ENCODE measurements at places on chromosomes 2 and 18.

GRCh38 chr2:147331790-147332419, 512.9 kb upstream of the ACVR2A start:
- no peak for DNase-seq

GRCh38 chr2:160022162-160022561, 40.3 kb downstream of the PLA2R1 start:
- no peak for DNase-seq

DNA sequence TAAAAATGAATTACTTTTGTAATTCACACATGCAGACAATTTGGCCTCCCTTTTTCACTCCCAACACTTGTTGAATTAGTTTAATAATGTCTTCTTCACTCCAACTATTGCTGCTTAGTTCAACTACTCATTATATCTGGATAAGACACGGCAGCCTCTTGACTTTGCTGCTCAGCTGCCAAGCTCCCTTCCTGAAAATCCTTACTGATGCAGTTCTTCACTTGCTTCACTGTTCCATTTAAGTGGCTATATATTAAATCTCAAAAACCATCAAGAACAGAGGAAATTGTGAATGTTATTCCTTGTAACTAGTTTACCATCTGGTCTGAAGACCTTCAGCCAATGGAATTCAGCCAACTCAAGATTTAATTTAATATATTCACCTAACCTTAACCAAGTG, 127.1 kb downstream of the NCOA1 start:
- DNase-seq = no peak

DNA sequence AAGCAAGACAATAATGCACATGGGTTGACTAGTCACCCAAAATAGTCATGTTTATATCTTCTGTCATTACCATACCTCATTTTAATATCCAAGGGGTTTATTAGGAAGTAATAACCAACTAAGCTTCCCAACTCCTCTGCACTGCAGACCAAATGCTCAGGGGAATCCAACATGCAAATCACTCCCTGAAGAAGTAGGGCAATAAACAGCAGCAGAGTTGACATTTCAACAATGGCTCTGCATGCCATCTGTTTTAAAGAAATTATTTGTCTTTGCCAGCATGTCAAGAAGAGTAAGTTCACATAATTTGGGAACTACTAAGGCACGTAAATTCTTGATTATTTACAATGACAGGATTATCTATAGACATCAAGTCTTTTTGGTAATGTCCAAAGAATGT, 84.4 kb upstream of the LYPD1 start:
- DNase-seq = no peak

All from T-cell (primary cell).